ENCODE measurements at places on chromosomes 4 and X. TPM values are rescaled to one million over a fixed set of nuclear protein-coding genes. Genes with fewer than 3 reads are reported as not detected.

GRCh38 chr4:167890226-167890625 is 202.1 kb upstream of the ANXA10 start:
- no peak for DNase-seq

- DNase-seq, result no peak
These were observed 71.5 kb downstream of the IRF2 start for GRCh38 chr4:184402740-184403383.

DNA sequence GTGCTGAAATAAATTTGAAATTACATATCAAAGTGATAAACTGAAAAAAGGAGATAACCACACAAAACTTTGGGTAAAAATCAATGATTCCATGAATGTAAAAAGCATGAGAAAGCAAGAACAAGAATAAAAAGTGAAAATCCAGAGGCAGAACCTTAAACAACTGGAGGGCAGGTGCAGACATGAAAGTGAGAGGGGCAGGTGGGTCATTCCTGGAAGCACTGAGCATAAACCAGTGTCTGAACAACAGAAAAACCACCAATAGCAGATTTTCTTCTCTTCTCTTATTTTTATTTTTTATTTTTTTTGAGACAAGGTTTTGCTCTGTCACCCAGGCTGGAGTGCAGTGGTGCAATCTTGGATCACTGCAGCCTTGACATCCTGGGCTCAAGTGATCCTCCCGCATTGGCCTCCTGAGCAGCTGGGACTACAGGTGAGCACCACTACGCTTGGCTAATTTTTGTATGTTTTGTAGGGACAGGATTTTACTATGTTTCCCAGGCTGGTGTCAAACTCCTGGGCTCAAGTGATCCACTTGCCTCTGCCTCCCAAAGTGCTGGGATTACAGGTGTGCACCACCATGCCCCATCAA is 46.8 kb upstream of the GPR78 start:
- no peak for DNase-seq

GDPD2 gene
- 1.5 TPM for total RNA-seq

LETM1 gene
- 36.2 TPM for total RNA-seq

ATOH1 gene
- total RNA-seq, result not detected

DNA sequence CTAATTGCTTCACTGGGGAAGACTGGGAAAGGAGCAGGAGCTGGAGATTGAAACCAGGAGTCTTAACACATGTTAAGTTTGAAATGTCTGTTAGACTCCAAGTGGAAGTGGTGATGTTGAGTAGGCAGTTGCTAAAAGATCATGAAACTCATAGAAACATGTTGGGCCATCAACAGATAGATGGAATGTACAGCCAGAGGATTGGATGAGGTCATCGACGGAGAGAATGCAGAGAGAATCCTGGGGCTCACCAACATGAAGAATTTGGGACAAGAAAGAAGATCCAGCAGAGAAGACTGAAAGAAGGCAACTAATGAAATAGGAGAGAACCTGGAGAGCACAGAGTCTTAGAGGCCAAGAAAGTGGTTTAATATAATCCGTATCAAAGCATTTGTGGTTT is 19.4 kb upstream of the TSPAN5 start:
- no peak for DNase-seq

PAGE3 gene
- not detected for total RNA-seq

DNA sequence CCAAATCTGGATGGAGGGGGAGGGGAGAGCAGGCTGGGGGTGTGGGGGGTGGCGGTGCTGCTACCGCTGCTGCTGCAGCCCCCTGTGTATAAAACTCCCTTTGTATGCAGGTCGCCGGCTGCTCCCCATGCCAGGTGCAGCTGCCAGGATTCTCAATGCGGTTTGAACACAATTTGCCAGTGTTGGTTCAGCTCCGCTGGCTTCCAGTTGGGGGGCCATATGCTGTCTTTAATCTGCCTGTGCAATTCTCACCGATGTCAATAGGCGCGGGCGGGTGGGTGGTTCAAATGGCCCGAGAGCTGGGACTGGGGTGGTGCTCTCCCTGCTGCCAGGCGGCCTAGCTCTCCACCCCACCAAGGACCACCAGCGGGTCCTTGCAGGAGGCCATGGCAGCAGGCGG is 257.6 kb downstream of the BCOR start:
- peak; percentile 47 for DNase-seq

DNA sequence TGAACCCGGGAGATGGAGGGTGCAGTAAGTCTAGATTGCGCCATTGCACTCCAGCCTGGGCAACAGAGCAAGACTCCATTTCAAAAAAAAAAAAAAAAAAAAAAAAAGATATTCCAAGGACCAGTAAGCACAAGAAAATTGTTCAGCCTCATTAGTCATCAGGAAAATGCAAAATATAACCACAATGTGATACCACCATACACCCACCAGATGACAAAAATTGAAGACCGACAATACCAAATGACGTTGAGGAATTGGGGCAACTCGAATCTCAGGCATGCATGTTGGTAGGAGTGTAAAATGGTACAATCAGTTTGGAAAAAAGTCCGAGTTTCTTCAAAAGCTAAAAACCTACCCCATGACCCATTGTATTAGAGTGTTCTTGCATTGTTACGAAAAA is 130.2 kb upstream of the FAM9B start:
- DNase-seq, result no peak

All from tongue (tissue), 3 donors.